ENCODE measurements at places on chromosomes 12 and 14.

- no peak for DNase-seq
Observed at GRCh38 chr14:102370305-102370809, 7.6 kb downstream of the TECPR2 start.

DNA sequence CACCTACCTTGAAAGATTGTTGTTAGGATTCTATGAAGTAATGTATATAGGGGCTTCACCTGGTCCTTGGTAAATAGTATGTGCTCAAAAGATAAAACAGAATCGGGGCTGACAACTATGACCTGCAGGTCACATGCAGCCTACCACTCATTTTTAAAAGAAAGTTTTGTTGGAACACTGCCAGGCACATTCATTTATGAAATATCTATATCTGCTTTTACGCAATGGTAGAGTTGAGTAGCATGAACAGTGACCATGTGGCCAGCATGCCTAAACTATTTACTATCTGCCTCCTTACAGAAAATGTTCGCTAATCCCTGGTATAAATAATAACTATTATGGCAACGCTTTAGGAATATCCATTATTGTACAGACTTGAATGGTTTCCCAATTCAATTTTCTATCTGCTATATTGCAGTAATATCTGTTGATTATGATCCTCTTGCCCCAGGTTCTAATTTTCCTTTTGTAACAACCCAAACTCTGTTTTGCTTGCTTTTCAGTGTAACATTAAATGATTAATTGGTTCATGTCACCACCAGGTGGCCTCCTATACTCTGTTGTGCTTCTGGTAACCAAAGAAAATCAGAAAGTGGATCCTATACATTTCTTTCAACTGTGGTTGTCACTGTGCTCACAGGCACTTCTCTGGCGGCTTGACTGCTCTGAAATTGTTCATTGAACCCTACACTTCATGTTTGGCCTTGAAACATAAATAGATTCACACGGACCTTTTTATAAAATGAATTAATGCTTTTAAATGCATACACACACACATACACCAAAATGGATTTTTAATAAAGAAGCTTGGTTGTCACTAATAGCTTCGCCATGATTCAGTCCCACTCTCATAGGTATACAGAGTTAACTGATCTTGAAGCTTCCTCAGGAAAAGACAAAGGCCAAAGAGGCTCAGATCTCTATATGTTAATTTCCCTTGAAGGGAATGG is 227.7 kb upstream of the NPAS3 start:
- DNase-seq, result no peak

GRCh38 chr12:19171731-19172130 is 42.2 kb downstream of the PLEKHA5 start:
- DNase-seq, result no peak

DNA sequence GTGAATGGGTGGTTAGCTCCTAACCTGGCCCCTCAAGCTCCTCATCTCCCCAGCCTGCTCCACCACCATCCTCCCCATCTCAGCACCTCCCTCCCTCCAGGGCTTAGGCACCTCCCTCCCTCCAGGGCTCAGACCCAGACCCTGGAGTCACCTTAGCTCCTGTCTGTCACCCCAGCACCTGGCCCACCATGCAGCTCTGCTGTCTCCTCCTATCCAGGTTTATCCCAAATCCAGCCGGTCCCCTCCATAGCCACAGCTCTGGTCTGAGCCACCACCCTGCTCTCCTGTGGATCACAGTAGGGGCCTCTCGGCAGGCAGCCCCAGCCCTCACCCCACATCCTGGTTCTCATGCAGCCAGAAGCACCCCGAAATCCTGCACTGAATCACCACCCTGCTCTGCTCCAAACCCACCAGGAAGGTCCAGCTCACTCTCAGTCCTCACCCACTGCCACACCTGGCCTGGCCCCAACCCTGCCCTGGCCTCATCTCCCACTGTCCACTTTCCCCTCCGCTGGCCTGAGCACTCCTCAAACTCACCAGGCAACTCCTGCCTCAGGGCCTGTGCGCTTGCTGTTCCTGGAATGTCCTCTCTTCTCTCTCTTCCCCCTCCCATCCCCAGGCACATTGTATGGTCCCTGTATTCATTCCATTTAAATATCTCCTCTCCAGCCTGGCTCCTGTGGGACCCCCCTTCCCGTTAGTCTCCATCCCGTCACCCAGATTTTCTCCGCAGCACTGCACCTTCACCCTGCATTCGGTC is 62.6 kb downstream of the DIO3 start:
- no peak for DNase-seq

DNA sequence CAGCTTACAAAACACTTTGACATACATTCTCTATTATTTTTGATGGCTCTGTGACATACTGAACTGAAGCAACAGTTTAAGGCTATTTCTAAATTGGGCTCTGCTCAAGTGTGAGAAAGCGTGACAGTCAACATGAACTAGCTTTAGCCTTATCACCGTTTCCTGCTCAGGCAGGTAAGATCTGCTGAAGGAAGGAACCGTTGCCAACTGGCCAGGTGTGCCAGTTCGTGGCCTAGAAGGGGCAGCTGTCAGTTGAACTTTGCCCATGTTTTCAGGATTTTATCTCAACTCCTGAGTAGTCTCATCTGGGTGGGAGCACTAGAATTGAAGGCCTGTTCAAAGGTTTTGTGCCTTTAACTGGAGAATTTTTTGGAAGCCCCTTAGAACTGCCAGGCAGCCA is 79.5 kb downstream of the ETV6 start:
- DNase-seq, result no peak

DNA sequence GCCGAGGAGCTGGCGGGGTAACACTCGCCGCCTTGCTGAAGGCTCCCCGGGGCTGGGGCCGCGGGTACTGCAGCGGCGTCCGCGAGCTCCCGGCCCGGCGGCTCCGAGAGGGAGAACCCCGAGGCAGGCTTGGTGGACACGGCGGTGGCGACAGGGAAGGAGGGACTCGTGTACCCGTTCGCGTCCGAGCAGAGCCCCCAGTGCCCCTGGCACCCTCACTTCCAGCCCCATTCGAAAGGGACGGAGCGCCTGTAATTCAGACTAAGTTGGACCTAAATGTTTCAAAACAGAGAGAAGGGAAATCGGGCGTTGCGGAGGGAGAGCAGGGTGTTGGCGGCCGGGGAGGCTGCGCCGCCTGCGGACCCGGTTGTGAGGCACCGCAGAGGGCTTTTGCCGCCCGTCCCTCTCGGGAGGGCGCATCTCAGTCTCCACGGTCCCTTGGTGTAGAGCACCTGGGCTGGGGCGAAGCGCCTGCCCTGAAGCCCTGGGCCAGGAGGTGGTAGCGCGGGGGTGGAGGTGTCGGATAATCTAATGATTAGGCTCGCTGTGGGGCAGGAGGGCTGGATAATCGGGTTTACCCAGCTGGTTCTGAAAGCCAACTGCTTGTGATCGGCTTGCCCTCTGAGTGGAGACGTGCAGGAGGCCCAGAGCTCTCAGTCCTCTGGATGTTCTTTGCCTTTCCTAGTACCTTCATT is 771 bp downstream of the DAAM1 start:
- DNase-seq, result no peak

DNA sequence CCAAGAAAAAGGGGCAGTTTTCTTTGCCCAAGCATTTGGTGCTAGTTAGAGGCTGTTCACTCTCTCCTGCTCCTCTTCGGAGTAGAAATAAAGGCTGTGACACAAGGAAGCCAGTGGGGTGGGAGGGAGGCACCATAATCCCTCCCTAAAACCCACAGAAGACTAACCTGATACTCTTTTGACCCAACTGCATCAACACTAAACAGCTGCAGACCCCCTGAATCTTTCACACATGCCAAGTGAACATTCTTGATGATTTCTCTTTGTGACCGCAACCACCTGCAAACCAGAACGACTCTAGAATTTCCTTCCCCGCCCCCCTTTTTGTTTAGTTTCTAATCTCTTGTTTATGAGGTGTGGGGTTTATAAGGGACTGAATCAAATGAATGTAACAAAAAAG is 175.8 kb upstream of the BCL2L14 start:
- no peak for DNase-seq

DNA sequence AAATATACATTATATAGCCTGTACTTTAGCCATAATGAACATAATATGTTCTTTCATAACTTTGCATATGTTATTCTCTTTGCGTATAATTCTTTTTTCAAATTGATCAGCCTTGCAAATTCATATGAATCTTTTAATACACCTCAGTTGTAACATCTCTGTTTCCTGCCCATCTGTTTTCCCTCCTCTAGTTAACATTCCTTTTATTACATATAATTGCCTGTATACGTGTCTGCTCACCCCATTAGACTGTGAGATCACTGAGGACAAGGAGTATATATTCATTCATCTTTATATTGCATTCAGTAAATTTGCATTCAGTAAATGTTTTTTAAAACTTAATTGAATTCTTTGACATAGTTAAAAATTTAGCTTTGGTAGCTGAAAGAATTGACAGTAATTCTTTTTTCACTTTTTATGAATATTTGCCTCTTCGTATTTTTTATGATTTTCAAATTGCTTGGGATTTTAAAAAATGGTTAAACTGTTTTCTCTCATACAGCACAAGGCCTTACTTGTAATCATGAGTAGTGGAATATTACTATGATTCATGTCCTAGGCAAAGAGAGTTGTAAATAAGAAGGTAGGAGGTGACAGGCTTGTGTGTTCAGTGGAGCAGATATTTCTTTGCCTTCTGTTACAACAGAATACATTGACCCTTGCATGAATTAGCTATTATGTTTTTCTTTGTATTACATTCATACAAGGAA is 32.8 kb upstream of the KLHL42 start:
- DNase-seq, result no peak

GRCh38 chr12:62260733-62261683 is 804 bp downstream of the USP15 start:
- peak; percentile 47 for DNase-seq

- no peak for DNase-seq
Observed at GRCh38 chr14:101199028-101199770, 295.7 kb upstream of the RTL1 start.
